Activated T-helper 1 cell treated with Interleukin-2 at 50 U/mL for 16 hours (primary cell): ENCODE measurements at places on chromosomes 5 and 9.

- no peak for DNase-seq
Measured at GRCh38 chr9:37914154-37914551, 10.2 kb upstream of the SLC25A51 start.

DNA sequence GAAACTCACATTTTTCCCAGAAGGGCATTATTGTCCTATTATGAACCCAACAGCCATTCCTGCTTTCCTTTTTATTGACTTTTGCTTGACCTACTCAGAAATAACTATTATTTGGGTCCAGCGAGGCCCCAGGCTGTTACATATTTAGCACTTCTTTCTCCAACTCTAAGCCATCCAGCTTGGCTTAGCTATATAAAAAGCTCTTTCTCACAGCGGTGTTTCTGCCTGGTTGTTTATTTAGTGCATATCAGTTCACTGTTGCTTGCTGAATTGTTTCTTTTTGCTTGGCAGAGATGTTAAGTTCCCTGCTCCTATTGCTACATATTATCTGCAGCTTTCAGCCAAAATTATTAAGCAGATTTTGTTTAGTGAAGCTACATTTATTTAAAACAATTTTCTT, 1156.8 kb upstream of the SEMA6A start:
- no peak for DNase-seq

- no peak for DNase-seq
Measured at GRCh38 chr9:120441426-120442307, 138.3 kb downstream of the CDK5RAP2 start.

GRCh38 chr5:96337048-96337781, 95.8 kb downstream of the PCSK1 start:
- no peak for DNase-seq

DNA sequence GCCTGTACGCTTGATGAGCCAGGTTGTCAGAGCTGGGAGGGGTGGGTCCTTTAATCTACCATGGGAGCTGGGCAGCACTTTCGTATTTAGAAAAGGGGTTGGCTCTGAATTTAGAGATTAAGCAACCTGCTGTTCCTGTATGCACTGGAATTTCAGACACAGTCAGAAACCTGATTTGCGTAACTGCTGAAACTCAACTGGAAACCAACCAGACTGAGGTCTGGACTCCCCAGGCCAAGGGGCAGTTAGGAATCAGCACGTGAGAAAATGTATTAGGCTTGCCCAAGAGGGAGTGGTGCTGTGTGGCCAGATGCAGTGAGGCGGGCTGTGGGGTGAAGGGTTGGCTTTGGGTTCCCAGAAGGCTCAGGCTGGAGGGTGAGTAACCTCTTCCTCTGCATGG, 235.0 kb downstream of the GOLPH3 start:
- DNase-seq, result no peak

GRCh38 chr5:82309091-82309531, 31.0 kb upstream of the RPS23 start:
- DNase-seq, result no peak
